Stimulated activated CD4-positive, alpha-beta T cell treated with anti-CD3 and anti-CD28 coated beads, Interleukin-4, amount 100 ng/mL, for 1 hour (primary cell): ENCODE measurements at places on chromosomes 6 and 20.

DNA sequence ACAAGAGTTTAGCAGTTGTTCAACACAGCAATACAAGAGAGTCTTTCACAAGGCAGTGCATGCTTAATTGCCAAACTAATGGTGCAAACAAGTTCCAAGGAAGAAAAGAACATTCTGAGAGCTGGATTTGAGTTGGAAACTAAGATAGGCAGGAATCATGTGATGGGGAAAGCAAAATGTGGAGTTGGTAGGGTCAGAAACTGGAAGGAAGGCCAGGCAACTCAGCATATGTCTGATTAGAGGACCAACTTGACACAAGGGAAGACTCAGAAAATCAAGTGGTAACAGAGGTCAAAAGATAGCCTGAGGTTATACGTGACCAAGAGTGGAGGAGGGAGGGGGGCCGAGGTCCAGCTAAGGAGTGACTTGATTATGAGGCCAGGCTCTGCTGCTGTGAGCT, 117.3 kb downstream of the SMLR1 start:
- DNase-seq, result no peak

GRCh38 chr6:44190715-44191114, 26.0 kb upstream of the MYMX start:
- no peak for DNase-seq

DNA sequence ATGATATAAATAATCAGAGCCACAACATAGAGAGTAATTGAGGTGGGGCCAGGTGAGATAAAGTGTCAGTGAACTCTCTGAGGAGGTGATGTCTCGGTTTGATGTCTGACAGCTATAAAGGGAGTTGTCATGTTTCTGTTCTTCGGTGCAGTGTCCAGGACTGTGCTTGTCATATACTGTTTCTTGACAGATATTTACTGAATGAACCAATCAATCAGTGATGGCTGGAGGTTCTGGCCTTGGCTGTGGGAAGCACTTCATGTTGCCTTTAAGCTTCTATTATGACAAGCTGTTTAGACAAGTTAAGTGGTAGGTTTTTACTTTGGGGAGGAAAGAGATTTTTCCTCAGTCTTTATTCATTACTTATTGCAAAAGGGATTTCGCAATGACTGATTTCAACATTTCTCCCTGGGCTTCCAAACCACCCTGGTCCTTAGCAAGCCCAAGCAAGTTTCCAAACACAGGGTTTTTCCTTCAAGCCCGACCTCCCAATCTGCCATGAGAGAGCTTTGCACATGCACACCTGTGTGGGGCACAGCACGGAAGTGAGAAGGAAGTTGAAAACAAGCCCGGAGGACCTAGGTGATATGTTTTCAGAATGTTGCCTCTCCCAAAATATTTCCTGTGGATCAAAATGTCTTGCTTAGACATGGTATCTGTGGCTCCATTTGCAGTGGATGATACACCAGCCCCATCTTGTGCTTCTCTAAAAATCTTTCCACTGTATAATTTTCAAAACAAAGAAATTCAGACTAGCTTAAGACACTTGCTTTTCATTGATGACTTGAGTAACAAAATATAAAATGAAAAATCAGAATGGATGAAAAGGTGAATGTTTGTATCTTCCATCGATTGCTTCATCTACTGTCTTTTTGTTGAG, 567.3 kb upstream of the BTBD3 start:
- DNase-seq, result no peak

DNA sequence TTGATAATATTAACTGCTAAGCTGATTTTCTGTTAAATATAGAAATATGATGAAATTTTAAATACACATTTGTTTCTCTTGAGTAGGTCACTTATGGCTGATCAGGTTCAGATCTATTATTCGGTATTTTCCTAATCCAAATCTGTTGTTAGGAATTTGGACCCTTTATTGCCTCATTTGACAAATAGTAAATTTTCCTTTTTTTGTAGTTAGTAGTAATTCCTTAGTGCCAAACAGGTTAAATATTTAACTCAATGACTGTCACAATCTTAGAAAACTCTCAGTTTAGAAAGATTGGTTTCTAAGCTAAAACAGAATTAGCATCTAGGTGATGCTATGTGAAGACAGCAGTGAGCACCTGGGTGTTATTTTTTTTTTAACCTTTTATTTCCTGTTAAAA, 1598.9 kb downstream of the KHDRBS2 start:
- no peak for DNase-seq

DNA sequence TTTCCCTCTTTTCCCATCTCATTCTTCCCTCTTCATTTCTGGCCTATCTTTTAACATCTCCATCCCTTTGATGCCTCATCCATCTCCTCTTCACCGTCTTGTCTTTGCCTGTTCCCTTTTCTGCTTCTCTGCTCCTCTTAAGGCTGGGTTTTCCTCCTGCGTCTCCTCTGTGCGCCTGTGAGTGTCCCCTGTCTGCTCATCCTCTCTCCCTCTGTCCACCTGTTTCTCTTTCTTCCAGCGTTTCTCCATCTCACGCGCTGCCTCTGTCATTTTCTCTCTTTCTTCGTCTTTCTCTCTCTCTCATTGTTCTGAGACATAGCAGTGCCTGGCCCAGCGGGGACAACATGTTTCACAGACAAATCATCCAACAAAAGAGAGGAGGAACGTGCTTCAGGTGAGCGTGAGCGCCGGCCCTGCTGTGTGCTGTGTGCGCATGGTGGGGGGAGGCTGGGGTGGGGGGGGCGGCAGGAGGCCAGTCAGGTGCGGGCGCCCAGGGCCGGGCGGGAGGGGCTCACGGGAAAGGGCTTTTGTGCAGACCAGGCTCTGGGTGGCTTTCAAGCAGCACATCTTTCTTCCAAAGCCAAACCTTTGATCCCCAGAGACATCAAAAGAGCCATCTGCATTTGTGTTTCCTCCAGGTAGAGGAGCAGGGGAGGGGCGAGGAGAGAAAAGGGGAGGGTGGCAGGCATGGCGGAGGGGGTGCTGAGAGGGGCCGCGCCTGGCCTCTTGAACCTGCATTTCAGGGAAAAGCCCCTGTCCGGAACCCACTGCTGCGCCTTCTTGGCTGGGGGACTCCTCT, 121.3 kb downstream of the VEGFA start:
- DNase-seq, result no peak

GRCh38 chr20:20248620-20249200, 119.2 kb upstream of the INSM1 start:
- no peak for DNase-seq

- DNase-seq, result no peak
Measured at GRCh38 chr6:149881066-149881766, 16.7 kb downstream of the RAET1E start.

DNA sequence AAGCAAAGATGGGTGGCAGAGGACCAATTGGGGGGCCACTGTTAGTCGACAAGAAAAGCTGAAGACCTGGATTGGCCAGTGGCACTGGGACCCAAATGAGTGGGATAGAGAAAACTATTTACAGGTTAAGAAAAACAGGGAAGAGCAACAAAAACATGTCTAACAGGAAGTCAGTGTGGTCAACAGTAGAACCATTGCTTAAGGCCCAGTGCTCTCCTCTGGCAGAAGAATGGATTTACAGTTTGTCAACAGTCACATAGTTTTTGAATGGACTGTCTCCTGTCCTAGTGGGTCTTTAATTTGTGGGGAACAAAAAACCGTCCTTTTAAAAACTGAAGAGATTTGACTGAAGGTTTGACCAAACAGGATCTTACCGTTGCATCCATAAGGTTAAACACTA, 12.1 kb upstream of the WTAP start:
- no peak for DNase-seq

DNA sequence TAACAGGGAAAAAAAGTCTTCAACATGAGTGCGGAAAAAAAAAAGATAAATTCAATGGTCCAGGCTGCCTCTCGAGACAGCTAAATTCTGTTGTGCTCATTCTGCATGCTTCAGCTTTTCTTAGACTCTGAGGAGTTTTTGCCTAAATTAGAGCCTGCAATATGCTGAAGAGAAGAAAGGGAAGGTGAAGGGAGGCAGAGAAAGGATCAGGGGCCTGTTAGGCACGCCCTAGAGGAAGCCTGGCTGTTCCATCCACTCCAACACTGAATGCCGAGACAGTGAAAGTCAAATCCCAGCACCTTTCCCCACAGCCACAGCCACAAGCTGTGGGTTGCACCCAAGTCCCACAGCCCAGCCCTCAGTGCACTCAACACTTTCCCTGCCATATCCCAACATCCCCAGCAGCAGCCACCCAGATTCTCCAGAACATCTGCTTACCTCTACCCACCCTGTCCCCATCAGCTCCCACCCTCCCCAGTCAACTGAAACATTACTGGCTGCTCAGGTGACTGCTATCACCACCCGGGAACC, 37.3 kb downstream of the PREX1 start:
- DNase-seq, result no peak

- no peak for DNase-seq
Measured at GRCh38 chr6:74343804-74344203, 647.8 kb downstream of the CD109 start.

DNA sequence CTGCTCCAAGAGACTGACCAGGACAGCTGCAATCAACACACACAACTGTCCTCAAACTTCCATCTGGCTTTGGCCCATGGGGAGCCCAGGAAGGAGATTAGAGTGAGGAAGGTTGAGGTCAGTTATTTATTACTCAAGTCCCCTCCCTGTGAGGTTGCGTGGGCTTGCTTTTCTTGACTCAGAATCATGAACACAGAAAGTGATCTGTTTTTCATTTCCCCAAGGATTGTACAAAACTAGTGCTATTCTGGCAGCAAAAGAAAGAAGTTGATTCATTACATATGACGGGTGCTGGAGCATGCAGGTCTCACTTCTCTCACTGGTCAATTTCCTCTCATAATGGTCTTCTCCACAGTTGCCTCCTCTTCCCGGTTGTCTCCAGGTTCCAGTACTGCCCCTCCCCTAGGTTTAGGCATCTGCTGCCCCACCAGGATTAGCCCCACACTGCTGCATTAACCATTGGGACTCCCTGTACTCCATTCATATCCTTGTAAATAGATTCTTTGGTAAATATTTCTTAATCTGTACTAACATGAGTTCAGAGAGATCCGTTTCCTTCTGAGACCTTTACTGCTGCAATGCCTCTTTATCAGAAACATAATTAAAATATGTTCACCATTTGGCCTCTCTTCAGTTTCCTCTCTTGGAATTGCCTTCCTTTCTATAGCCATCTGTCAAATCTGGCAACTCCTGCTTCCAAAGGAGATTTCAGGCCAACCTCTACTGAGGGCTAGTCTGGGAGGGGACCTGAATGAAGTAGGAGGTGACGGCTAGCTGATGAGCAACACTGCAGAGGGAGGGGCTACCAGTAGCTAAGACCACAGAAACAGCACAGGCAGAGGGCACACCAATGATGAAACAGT, 888.8 kb downstream of the QKI start:
- no peak for DNase-seq
